ENCODE measurements at places on chromosomes 4 and X.

DNA sequence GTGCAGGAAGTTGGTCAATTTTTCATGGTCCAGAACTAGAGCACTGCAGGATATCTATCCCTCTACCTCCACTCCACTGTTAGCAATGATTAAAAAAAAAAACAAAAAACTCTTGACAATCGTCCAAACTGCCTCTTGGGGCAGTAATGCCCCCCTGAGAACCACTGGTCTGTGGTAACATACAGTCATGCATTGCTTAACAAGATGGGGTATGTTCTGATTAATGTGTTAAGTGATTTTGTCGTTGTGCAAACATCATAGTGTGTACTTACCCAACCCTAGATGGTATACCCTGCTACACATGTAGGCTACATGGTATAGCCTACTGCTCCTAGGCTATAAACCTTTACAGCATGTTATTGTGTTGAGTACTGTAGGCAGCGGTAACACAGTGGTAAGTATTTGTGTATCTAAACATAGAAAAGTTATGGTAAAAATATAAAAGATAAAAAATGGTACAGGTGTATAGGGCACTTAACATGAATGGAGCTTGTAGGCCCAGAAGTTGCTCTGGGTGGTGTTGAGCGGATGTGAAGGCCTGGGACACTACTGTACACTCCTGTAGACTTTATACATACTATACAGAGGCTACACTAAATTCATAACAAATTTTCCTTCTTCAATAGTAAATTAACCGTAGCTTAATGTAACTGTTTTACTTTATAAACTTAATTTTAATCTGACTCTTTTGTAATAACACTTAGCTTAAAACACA is 34.1 kb downstream of the ART3 start:
- no peak for DNase-seq

GRCh38 chr4:168551945-168552695 is 55.3 kb downstream of the PALLD start:
- no peak for DNase-seq

DNA sequence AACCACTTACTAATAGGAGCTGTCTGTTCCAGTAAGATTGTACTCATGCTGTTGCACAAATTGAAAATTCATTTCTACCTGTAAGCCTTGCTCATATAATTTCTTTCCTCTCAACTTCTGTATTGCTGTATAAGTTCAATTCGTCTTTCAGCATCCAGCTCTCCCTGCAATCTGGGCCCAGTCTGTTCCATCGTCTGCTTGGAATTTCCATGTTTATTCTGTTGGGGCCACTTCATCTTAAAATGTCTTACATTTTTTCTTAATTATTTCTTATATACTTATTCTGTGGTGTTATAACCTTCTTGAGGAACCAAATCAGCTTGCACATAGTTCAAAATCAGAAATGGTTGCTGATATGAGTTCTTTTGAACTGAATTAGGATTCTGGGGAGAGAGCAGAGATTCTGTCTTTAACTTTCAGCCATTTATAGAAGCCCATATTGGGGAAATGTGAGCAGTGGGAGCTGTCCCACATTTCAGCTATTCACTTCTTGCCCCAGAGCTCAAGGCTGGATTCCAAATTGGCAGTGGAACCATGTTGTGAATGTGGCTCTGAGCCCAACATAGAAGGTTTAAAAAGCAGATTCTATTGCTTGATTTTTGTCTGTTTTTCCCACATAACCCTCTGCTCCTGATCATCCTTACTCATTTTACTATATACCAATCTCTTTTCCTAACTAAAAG is 291.9 kb downstream of the BMPR1B start:
- no peak for DNase-seq

- DNase-seq = no peak
Measured at GRCh38 chrX:38807873-38808272, 6.6 kb downstream of the MID1IP1 start.

- no peak for DNase-seq
Measured at GRCh38 chrX:14497184-14497666, 32.1 kb upstream of the GLRA2 start.

- DNase-seq = no peak
Measured at GRCh38 chrX:11462136-11462535, 168.9 kb downstream of the AMELX start.

GRCh38 chr4:82371497-82371896 is 2.3 kb downstream of the HNRNPD start:
- no peak for DNase-seq

GRCh38 chr4:101020956-101021355 is 326.4 kb downstream of the PPP3CA start:
- DNase-seq = no peak

DNA sequence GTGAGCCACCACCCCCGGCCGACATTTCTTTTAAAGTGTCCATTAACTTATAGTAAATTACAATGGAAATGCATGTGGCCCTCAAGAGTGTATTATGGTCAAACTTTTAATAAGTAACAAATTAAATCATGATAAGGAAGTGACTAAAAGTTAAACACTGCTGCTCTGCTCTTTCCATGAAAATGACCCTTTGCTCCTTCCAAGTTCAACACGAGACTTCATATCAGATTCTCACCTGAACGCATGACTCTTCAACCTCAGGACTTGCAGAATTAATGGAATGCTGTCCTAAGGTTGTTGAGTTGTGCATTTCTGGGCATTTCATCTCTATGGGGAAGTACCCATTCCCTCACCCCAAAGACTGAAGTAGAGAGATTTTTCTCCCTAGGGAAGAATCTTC is 27.1 kb downstream of the AWAT2 start:
- DNase-seq = no peak

DNA sequence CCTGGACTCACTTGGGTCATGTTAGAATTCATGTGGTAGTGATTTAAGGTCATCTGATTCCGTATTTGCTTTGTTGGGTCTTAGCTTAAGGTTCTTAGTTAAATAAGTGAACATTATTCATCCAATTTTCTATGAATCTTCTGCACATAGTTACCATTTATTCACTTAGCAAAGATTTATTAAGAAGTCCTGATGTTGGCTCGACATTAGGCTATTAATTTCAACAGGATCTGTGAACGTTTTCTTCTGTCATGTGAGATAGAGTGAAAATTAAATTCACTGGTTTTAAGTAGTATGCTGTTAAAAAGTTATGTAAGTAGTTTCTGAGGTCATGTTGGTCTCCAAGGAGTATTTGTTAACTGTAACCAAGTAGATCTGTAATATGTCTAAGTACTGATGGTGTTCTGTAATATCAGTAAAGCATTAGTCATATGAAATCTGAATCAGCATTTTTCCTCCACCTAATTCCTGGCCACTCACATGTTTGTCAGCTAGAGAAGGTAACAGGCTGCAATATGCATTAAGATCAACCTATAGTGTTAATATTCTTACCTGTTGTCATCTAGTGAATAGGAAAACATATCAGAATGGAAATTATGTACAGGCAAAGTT is 155.6 kb downstream of the PCDH7 start:
- no peak for DNase-seq

DNA sequence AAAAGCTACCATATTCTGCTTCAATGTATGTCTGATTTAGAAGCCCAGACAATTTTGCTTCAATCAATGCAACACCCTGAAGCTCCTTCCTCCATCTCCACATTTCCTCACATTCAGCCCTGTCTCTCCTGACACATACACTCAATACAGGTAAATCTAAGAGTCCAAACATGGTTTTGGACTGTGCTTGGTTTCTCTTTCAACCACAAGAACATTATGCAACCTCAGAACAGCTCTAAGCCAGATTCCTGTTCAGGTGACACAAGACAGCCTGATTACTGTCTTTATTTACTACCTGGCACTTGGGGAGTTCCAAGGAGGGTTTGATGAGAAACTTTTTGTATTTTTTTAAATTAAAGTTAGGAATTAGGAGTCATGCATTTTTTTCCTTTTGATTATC is 307.5 kb upstream of the SLIT2 start:
- DNase-seq = no peak

GRCh38 chr4:105194328-105195231 is 47.9 kb downstream of the TET2 start:
- DNase-seq = no peak

- DNase-seq = no peak
Measured at GRCh38 chr4:52968691-52969090, 106.6 kb downstream of the RASL11B start.

DNA sequence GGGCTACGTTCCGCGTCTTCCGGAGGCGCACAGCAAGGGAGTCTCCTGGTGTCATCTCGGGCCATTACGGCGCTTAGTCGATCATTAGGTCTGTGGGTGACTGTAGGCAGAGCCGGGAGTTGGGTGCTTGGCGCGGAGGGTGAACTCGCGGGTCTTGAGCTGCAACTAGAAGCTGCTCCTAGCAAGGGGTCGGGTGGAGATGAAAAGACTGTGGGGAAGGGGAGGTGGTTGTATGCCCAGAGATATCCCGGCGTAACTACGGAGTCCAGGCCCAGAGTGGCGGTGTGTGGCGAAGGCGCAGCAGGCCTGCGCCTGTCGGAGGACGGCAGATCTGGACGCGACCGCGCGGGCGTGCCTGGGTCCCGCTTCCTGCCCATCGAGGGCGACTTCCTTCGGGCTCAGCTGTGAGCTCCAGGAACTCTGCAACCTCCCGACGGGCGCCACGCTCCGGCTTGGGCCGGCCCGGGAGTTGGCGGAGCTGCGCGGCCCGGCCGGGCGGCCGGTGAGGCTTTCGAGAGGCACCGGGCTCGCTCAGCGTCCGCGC is 2.7 kb upstream of the NKX3-2 start:
- DNase-seq = no peak

GRCh38 chr4:107751670-107752069 is 31.6 kb upstream of the PAPSS1 start:
- DNase-seq = no peak

DNA sequence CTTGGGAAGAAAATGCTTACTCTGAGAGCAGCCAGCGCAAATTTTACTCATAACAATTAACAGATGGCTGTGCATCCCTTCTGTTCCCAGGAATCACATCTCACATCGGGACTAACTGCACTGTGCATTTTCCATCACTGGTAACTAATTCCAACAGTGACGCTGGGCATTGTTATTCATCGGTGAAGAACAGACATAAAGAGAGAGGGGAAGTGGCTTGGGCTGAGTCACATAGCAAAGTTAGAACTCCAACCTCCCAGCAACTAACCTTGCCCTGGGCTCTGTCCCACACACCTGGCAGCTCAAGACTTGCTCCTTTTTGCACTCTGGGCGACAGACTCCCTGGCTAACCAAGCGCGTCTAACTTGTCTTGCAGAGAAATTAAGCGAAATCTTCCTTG is 6.4 kb upstream of the LONRF3 start:
- DNase-seq = no peak

DNA sequence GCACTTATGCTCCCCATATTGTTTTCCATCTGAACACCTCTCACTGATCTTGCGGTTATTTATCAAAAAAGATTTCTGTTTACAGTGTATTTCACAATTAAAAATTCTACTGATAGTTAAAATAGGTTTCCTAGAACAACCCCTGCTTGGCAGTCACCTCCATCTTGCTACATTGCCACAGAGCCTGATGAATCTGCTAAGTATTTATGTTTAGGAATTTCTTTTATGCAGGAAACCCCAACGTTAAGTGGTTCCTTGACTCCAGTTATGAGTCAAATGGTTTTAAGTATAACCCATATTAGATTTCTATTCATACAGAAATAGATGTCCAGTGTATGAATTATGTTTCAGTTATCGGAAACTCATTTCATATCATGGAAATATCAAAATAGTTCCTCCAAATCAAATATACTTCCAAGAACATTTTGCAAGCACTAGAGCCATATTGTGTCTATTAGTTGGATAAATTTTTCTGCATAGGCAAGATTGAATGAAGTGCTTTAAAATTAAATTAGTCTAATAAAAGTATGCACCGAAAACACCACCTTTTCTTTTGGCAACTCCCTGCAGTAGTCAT is 20.6 kb downstream of the GALNT7 start:
- DNase-seq = no peak

- DNase-seq = no peak
Measured at GRCh38 chrX:16711893-16712547, 449 bp downstream of the CTPS2 start.

DNA sequence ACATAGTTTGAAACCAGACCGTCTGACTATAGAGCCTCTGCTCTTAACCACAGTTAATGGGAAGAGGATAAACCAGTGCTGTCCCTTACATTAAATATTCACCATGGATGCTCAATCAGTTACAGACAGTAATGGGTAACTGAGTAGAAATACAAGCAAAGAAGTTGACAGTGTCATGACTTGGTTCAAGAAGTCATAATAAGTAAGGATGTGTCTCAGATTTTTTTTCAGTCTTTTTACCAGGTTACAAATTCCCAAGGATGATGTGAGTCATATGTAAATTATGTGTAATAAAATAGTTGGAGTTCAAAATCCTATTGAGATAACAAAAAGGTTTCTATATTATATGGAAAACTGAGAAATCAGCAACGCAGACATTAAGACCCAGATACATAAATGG is 31.1 kb downstream of the ZCCHC4 start:
- no peak for DNase-seq

DNA sequence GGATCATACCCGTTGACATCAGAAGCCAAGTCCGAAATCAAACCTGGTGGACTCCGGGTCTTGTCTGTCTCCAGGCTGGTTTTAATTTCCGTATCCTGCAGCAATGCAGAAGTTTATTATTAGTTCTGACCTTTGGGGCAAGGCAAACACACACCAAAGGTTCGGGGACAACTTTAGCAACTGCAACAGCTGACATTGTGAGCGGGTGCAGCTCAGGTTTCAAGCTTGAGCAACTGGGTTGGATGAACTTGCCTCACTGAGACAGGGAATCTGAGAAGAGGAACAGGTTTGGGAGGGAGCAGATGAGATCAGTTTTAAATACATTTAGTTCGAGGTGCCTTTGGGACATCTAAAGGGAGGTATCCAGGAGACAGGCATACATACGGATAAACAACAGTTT is 110.7 kb downstream of the GNL3L start:
- no peak for DNase-seq

DNA sequence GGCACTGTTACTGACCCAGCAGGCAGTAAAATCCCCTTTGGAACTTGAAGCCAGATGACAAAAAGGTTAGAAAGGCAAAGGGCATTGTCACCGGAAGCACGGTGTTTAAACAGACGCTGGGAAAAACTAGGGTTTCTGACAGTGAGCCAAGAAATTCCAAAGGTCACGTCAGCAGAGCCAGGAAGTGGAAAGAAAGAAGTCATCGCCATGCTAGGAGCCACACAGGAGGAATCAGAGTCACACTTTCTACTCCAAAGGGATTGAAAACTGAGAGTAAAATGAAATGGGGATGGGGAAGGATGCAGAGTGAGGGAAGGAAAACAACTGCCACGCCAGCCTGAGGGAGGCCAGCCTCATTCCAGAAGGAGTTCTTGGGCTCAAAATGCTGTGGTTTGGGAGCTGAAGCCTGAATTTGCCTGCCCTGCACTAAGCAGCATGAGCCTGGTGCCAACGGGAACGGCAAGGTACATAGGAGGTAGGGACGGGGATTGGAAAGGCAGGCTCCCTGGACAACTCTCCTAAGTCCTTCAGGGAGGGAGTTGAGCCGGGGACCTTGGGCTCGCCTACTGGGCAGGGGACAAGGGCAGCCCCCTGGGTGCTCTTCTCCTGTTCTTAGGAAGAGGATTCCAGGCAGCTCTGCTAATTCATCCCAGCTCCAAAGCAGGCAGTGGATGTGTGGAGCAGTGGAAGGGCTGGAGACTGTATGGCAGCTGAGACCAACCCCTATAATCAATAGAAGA is 66.8 kb downstream of the SOWAHB start:
- DNase-seq = no peak

- no peak for DNase-seq
Measured at GRCh38 chr4:107050525-107051135, 14.5 kb upstream of the DKK2 start.

- DNase-seq = peak; percentile 57
Measured at GRCh38 chr4:8723222-8723980, 130.8 kb downstream of the CPZ start.
